ENCODE measurements at places on chromosomes 1 and 21.

DNA sequence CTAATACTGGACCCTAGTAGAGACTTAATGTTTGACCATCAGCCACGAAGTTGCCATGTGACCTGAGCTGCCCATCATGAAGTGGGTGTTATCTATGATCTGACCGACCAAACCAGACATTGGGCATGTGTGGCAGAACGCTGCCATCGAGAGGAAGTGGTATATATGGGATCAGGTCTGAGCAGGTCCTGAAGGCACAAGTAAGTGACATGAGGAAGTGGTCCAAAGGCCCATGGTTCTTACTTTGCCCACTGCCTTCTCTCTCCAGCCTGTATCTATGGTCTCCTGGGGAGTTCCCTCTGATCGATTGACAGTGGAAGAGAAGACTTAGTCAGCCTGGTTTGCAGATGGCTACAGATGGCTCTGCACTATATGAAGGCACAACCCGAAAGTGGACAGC is 7.9 kb downstream of the SPSB1 start:
- DNase-seq: no peak

GRCh38 chr1:93980320-93981273 is 71.4 kb upstream of the GCLM start:
- no peak for DNase-seq

DNA sequence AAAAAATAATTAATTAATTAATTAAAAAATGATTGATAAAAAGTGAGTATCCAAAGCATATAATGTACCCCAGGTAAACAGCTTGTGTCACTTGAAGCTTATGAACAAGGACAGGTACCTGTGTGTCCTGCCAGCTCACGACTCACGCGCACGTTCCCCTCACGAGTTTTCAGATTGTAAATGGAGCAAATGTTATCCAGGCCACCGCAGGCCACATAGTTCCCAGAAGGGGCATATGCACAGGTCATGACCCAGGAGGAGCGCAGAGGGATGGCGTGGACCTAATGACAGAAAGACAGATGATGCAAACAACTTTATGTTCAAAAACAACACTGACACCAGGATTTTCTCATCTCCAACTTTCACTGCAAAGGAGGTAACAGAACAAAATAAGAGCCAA is 26.0 kb upstream of the NADK start:
- DNase-seq: no peak

DNA sequence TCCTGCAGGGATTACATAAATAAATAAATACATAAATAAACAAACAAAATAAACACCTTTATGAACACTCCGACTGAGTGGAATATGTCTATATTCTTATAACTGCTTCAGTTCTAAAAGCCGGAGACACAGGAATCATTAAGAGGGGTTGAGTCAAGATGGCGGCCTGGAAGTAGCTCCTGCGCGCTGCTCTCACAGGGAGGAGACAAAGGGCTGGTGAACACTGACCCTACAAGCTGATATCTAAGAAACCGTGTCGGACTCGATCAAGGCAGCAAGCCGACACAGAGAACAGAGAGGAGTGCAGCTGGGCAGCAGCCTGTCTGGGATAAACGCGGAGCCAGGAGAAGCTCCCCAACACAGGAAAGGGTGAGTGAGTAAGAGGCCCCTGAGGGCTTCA is 1098.6 kb upstream of the NCAM2 start:
- no peak for DNase-seq
